Glutamatergic neuron (in vitro differentiated cells): ENCODE measurements at places on chromosomes 6 and 20. TPM values are rescaled to one million over a fixed set of nuclear protein-coding genes. Genes with fewer than 3 reads are reported as not detected.

- no peak for DNase-seq
These were observed 15.6 kb upstream of the SEC63 start for GRCh38 chr6:107973594-107973993.

DNA sequence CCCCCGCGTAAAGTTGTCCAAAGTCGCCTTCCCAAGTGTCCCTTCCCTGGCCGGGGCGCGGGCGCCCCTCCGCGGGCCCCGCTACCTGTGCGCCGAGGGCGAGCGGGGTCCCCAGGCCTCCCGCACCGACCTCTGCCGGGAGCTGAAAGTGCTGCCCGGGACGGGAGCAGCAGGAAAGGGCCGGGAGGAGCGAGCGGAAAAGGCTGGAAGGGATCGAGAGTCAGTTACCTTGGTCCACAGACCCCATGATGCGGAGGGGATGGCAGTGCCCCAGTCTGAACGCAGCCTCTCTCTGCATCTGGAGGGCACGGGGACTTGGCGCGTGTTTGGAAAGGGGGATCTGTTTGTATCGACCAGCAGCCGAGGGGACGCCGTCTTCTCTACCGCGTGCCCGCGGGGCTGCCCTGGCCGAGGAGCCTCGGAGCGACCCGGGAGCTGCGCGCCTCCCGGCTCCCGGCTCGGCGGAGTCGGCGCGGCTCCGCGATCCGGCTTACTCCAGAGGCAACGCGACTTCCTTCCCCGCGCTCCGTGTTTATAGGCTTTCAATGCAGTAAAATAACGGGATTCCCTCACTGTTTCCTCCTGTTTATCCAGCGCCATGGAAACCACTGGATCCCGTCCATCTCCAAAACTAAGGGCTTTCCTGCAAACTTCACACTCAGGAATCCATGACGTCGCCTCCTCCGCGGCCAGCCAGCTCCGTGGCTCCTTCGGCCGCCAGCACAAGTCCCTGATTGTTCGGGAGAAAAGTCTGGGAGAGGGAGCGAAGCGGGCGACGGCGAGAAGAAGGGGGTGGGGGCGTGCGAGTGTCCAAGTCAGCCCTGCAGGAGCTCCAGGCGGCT, 20.0 kb upstream of the NFATC2 start:
- DNase-seq = peak; percentile 59

- no peak for DNase-seq
These were observed 48.2 kb downstream of the DSTN start for GRCh38 chr20:17617868-17618672.

DNA sequence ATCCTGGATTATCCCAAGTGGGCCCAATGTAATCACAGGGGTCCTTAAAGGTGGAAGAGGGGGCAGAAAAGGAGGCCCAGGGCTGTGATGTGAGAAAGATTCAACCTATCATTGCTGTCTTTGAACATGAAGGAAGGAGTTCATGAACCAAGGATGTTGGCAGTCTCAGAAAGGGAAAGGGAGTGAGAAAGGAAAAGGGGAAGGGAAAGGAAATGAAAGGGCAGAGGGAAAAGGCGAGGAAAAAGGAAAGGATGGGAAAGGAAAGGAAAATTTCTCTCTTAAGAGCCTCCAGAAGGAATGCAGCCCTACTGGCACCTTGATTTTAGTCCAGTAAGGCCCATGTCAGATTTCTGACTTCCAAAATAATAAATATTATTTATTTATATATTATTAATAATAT, 687.8 kb downstream of the COL12A1 start:
- no peak for DNase-seq

Gene TMEM170B
- 11.0 TPM for total RNA-seq

Gene CLVS2
- 18.6 TPM for total RNA-seq

Gene BPIFA1
- total RNA-seq = not detected

- DNase-seq = no peak
These were observed 473.7 kb downstream of the QKI start for GRCh38 chr6:163888030-163888819.

- no peak for DNase-seq
These were observed 13.7 kb downstream of the FOXP4 start for GRCh38 chr6:41559655-41560427.

DNA sequence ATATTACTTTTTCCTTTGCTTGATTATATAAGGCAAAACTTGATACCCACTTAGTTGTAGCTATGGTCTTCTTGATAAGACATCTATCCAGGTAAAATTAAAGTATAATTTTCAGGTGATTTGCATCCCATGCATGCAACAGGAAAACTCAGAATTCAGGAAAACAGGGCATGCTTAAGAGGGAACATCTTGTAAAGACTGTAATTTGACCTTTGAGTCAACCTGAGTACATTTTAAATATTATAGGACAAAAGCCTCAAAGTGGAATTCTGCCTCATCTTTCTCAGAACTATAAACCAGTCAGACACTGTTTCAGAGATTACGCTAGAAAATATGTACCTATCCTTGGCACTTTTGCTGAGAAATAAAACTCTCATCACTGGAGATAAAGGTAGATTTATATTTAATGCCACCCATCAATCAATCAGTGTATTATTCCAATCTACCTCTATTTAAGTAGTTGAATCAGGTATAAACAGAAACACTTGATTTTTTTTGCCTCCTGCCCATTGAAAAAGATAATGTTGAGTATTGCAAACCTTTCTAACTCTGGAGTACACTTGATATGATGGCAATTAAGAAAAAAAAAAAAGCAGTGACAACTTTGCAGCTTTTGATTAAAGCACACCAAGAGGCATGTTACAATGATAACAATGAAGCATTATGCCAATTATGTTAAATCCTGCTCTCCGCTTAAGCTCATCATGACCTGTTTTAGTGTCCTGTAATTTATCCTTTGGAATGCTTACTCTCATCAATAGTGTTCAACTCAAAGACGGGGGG, 2.8 kb downstream of the CITED2 start:
- DNase-seq = no peak

- DNase-seq = no peak
These were observed 190.8 kb downstream of the TENT5A start for GRCh38 chr6:81561731-81562130.

GRCh38 chr20:14691994-14692393, 354.6 kb upstream of the FLRT3 start:
- DNase-seq = no peak

Gene PRPH2
- total RNA-seq = not detected

DNA sequence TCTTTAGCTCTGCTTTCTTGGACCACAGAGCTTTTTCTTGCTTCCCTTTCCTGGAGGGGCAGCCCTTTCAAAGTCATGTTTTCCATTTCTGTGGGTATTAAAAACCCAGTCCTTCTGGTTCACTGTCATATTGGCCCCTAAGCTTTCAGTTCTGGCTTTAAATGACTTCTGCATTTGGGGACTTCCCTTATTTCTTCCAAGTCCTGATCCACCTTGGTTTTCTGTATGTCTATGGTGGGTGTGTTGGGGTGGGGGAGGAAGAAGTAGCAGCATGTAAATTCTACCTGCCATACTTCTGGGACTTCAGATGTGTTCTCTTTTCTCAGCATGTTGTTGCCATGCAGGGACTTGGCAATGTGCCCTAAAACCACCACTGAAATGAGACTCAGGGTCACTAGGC, 77.1 kb upstream of the EMILIN3 start:
- DNase-seq = no peak

DNA sequence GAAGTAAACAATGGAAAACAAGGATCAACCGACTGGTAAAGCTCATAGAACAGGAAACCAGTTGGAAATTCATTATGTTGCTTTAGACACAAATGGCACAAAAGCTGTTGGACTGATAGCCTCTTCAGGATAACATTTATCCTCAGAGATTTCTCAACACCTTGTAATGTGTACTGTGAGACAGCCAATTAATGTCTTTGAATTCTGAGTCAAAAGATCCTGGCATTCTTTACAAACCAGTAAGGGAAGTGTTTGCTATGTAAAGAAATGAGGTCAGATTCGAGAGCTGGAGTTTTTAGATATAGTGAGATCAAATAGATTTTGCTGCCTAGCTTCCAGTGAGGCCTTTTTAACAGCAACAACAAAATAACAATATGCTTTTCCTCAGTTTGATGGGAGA, 439.2 kb downstream of the C6orf118 start:
- no peak for DNase-seq

DNA sequence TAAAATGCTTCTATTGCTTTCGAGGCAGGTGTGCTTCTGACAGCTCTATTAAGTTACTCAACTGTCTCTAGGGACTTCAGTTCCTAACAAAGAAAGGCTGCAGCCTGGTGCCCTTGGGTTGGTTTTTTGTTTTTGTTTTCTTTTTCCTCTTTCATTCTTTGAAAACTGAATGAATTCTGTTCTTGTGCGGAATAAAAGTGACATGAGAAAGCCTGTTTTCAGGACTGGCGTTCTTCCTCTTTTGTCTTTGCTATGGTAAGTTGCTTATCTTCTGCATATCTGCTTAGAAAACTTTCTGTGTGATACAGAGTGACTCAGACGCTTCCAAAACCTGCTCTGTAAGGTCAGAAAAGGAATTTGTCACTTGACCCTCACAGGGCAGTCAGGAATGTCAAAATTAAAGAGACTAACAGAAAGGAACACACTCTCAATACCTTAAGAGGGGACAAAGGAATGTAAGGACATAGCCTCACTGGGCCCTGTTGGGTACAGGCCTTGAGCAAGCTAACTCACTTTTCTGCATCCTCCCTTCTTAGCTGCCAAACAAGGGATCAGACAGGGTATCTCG, 56.2 kb upstream of the NHSL1 start:
- DNase-seq = no peak

Gene RNASET2
- total RNA-seq = 2.2 TPM

GRCh38 chr20:14790771-14791620, 453.6 kb upstream of the FLRT3 start:
- DNase-seq = no peak

DNA sequence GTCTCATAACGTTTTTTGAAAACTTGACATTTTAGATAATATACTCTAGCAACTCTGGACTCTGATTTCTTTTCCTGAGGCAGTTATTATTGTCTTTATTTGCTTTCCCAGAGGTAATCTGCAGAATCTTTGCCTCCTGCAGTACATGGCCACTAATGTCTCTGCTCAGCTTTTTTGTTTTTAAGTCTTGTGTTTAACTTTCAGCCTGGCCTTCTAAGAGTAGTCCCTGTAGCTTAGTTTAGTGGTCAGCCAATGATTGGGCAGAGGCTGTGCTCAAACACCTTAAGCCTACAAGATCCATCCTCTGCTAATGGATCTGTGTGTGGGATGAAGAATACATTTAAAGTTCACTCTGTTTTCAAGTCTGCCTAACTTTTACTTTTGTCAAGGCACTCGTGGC, 97.1 kb upstream of the SLC22A16 start:
- no peak for DNase-seq

DNA sequence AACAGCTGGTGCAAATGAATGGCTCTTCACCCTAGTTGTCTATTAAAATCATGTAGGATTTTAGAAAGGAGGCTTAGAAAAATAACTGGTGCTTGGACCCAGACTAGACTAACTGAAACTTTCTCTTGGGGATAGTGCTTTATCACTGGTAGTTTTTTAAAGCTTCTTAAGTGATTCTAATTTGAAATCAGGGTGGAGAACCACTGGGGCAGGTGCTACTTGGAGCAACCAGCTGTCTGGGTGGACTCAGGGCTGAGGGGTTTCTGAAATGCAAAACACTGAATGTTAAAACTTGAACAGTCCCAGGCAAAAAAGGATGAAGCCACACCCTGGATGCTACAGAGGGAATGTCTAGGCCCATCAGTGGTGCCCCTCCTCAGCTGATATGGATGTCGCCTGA, 81.2 kb downstream of the PXDC1 start:
- no peak for DNase-seq

- DNase-seq = no peak
These were observed 62.4 kb downstream of the AIG1 start for GRCh38 chr6:143123081-143123480.

Gene L3MBTL3
- 22.8 TPM for total RNA-seq

GRCh38 chr20:58778760-58779159, 71.9 kb downstream of the GNAS-AS1 start:
- DNase-seq = no peak

- no peak for DNase-seq
These were observed 59.6 kb upstream of the QKI start for GRCh38 chr6:163354761-163355425.

DNA sequence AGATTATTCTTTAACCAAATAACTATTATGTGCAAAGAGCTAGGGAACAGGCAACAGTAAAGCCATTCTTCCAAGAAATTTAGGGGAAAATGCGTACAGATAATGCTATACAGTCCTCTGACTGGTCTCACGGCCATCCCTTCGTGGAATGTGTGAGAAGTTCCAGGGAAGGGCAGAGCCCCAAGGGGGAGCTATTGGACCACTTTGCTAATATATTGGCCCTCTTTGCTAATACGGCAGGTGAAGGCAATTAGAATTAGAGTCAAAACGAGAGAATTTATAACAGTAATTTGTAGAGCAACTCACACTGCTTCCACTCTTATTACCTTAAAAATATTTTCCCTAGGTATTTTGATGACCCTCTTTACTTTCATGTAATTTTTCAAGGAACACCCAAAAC, 140.4 kb downstream of the IMPG1 start:
- DNase-seq = peak; percentile 71

DNA sequence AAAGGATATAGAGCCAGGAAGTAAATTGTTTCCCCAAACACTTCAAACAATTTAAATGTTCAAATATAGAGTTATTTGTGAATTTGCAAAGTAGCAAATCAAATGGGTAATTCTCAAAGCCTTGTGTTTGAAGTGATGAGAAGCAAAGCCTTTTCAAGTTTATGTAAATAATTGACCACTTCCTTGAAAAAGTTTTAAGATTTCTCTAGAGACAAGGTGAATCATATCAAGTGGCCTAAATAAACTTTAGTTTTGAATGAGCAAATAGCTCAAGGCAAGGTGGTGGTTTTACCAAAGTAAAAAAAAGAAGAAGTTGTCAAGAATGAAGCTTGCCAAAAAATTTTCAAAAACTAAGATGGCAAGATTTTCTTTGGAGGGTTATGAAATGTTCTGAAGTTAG, 42.6 kb upstream of the IFNGR1 start:
- DNase-seq = no peak

DNA sequence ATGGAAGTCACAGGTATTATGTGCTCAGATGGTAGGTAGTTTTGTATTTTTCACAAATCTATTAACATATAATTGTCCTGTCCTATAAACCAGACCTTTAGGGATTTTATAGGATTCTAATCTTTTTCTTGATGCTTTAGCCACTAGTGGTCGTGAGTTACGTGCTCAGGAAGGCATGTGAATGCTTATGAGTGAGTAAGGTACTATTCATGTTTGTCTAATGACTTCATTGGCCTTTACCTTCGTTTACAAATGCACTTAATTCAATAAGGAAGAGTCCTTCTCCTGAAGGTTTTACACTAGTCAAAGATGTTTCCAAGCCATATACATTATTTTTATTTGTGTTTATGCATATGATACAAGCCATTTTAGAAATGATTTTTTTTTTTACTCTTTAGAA, 23.0 kb downstream of the PACRG start:
- DNase-seq = no peak

GRCh38 chr6:136599329-136600011, 49.2 kb upstream of the MAP7 start:
- DNase-seq = no peak

GRCh38 chr6:3263096-3263495, 4.3 kb downstream of the PSMG4 start:
- DNase-seq = no peak

Gene NUP153
- total RNA-seq = 34.2 TPM

Gene MCCD1
- not detected for total RNA-seq
